Colonic mucosa (tissue), 4 donors: ENCODE measurements at places on chromosomes 5 and 9. TPM values are rescaled to one million over a fixed set of nuclear protein-coding genes. Genes with fewer than 3 reads are reported as not detected.

ROR2 gene
- 1.7 TPM for total RNA-seq

FOXD1 gene
- total RNA-seq = 0.17 TPM

LHX6 gene
- 1.1 TPM for total RNA-seq

TAS2R1 gene
- not detected for total RNA-seq

DHFR gene
- total RNA-seq = 26.5 TPM

DNA sequence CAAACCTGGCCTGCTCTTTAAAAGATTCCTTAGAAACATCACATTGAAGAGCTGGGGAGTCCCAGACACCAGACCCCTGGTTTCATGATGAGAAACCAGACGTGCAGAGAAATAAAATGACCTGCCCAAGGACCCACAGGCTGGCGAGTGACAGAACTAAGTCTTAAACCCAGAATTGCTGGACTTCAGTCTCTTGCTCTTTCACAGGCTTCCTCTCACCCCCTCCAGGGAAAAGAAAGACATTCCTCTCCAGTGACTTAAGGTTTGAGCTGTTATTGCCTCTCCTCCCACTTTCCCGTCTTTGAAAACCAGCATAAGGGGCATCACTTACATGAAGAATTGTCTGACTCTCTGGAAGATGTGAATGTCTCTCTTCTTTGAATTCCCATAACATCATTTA lies 535.2 kb downstream of the IRX1 start:
- H3K27ac ChIP-seq = no peak overlapping the region
- DNase-seq = no peak
- H3K4me1 ChIP-seq = no peaks in the 10 kb centered on the region
- H3K27me3 ChIP-seq = no peaks in the 10 kb centered on the region
- no peak overlapping the region for H3K4me3 ChIP-seq

- no peak overlapping the region for H3K27ac ChIP-seq
- no peak overlapping the region for H3K4me3 ChIP-seq
- no peaks in the 10 kb centered on the region for H3K27me3 ChIP-seq
- no peak for DNase-seq
- no peaks in the 10 kb centered on the region for H3K36me3 ChIP-seq
Observed at GRCh38 chr9:129778469-129778868, 24.5 kb upstream of the TOR1B start.

- peaks cover 13% of the 10 kb centered on the region for H3K4me1 ChIP-seq
- H3K27me3 ChIP-seq = no peaks in the 10 kb centered on the region
- no peak overlapping the region for H3K4me3 ChIP-seq
- H3K36me3 ChIP-seq = no peaks in the 10 kb centered on the region
- H3K27ac ChIP-seq = no peak overlapping the region
- DNase-seq = no peak
Observed at GRCh38 chr9:121746411-121746810, 95.0 kb downstream of the DAB2IP start.

DNA sequence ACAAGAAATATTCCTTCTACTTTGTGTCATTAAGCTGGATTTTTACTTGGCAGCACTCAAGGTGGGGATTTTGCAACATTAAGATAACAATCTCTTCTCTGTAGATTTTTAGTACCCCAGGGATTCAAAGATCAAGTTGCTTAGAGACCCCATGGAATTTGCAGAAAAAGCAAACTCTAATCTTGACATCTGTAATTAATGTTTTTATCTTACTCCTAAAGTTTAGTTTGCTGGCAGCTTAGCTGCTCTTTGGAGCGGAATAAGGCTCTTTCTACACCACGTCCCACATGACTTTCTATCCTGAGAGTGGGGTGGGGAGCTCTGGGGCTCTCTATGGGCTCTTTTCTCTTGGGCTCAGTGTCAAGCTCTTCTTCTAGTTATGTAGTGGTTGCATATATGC lies 21.7 kb upstream of the SPDL1 start:
- H3K4me1 ChIP-seq = no peaks in the 10 kb centered on the region
- H3K4me3 ChIP-seq = no peak overlapping the region
- no peak overlapping the region for H3K27ac ChIP-seq
- H3K27me3 ChIP-seq = no peaks in the 10 kb centered on the region
- H3K36me3 ChIP-seq = no peaks in the 10 kb centered on the region
- no peak for DNase-seq

GRCh38 chr9:8726692-8727091 lies 927.1 kb upstream of the DMAC1 start:
- no peaks in the 10 kb centered on the region for H3K27me3 ChIP-seq
- H3K36me3 ChIP-seq = no peaks in the 10 kb centered on the region
- H3K4me1 ChIP-seq = no peaks in the 10 kb centered on the region
- H3K27ac ChIP-seq = no peak overlapping the region
- no peak for DNase-seq

- no peaks in the 10 kb centered on the region for H3K36me3 ChIP-seq
- H3K4me1 ChIP-seq = no peaks in the 10 kb centered on the region
- peak; percentile 37 for DNase-seq
- H3K4me3 ChIP-seq = no peak overlapping the region
Observed at GRCh38 chr5:53425687-53426511, 54.5 kb upstream of the FST start.

DNA sequence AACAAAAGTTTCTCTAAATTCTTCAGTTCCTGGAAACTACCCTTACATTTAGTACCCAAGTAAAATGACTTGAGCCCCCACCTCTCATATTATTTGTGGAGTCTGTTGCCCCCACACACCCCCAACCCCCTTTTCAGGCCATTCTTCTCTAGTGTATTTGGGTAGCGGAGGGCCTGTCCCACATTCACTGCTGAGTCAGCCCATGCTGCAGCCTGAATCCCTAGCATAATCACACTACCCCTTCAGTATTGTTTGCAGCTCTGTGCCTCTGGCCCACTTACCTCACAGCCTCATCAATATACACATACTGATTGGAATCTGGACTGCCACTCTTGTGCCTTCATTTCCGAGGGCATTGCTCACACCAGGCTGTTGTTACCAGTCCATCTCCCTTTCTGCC lies 26.8 kb downstream of the RGS7BP start:
- H3K4me1 ChIP-seq = no peaks in the 10 kb centered on the region
- no peaks in the 10 kb centered on the region for H3K36me3 ChIP-seq
- no peaks in the 10 kb centered on the region for H3K27me3 ChIP-seq
- no peak overlapping the region for H3K4me3 ChIP-seq
- DNase-seq = no peak
- H3K27ac ChIP-seq = no peak overlapping the region

DNA sequence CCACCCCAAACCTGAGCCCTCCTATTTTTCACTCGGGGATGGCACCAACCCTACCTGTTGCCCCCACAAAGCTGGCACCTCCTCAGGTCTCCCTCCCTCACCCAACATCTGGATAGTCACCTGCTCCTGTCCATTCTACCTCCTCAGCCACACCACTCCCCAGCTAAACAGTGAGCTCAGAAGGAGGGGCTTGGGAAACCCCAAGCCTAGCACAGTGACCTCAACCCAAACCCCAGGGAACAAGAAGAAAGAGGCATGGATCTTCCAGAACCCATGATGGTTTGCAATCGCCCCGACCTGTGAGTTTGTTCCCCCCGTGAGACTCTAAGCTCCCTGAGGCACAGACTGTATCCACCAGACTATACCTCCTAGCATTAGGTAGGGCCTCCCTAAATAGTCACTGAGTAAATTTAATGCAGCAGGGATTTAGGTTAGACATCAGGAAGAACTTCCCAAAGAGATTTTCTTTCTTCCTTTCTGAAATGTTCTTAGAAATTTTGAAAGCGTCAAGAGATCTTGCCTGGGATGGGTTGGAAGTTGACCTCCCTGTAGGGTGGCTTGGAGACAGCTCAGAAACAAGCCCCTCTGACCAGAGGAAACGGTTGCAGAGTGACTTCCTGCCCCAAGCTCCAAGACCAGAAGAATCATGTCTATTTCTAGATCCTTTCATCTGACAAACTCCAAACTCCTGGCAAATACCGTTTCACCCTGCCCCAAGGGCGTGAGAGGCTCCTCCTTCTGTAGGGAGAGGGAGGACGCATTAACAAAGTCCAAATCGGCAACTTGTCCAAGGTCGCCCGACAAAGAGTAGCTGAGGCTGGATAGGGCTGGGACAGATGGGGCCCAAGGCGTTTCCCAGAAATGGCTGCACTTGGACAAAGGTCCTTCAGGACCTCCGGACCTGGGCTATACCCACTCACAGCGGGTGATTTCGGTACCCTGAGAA lies 4.1 kb downstream of the FIBCD1 start:
- no peaks in the 10 kb centered on the region for H3K36me3 ChIP-seq
- no peak overlapping the region for H3K4me3 ChIP-seq
- no peak overlapping the region for H3K27ac ChIP-seq

DNA sequence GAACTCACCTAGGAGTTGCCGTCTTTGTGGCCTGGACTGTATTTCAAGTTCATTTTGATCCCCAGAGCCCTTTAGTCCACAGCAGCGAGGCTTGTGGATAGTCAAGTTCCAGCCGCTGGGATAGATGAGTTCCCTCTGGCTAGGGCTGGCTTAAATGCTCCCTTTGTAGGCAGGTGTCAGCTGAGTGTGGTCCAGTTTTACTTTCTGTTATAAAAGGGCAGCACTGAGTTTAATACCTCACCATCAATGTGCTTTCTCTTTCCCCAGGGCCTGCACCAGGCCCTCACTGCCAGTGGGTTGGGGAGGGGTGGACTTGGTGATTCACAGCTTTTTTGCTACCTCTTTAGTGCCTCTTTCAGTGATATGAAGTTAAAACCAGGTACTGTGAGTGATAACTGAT lies 188.2 kb downstream of the SLCO4C1 start:
- H3K27ac ChIP-seq = no peak overlapping the region
- no peaks in the 10 kb centered on the region for H3K36me3 ChIP-seq
- H3K4me3 ChIP-seq = no peak overlapping the region
- no peaks in the 10 kb centered on the region for H3K27me3 ChIP-seq
